Common myeloid progenitor, CD34-positive (primary cell): ENCODE measurements at places on chromosomes 7 and 10.

- no peak for DNase-seq
Observed at GRCh38 chr7:8913682-8914081, 480.3 kb downstream of the NXPH1 start.

- DNase-seq, result no peak
Observed at GRCh38 chr7:143960813-143961610, 6.4 kb downstream of the OR2F1 start.

GRCh38 chr7:142181211-142181610 lies 69.7 kb downstream of the MGAM2 start:
- no peak for DNase-seq

DNA sequence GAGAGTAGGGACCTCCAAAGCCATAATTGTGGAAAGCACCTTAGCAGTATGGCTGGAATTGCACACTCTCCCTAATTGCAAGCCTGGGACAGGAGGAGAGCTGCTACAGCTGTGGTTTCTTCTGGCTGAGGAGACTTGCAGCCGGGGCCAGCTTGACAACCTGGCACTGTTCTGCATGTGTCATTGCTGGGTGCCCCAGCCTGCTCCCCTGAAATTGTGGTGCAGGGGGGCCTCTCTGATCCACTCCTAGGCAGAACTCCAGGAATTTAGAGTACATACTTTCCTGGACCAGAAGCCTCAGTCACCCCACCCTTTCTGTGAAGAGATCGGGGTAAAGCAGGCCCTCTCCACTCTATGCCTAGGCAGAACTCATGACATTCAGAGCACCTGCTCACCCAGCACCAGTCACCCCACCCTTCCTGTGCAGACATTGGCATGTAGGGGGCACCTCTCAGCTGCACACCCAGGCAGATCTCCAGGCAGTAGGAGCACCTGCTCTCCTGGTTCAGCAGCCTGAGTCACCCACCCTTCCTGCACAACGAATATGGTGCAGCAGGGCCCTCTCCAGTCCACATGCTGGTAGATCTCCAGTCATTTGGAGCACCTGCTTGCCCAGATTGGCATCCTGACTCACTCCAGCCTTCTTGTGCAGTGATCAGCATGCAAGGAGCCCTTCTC lies 34.4 kb upstream of the DYNC1I1 start:
- no peak for DNase-seq

DNA sequence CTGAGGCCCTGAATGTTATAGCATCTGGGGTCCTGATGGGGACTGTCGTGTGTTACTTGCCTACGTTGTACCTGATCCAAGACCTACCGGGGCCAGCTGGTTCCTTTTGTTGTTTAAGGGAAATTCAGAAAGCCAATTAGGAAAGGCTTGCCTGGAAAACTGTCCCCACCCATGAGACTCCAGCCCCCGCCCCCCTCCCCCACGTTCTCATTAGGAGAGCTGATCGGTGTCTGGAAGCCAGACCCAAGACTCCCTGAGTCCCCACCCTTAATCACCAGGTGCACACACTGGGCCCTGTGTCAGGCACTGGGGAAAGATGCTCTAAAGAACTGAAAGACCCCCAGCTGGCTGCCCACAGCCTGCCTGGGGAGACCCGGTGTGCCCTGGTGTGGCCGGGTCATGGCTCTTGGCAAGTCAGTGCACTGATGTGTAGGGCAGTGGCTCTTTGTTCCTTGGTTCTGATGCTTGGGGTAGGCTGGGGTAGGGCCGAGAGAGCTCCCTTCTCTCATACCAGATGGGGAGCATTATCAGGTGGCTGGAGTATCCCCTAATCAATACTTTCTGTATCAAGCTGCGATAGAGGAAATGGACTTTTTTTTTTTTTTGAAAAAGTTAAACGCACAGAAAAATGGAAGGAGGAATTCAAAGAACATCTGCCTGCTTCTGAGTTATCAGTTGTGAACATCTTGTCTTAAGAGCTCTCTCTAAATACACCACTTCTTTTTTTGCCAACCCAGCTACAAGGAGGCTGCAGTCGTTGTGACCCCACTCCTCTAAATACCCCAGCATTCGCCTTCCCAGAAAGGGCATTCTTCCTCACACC lies 16.9 kb downstream of the TSPAN15 start:
- peak; percentile 73 for DNase-seq

DNA sequence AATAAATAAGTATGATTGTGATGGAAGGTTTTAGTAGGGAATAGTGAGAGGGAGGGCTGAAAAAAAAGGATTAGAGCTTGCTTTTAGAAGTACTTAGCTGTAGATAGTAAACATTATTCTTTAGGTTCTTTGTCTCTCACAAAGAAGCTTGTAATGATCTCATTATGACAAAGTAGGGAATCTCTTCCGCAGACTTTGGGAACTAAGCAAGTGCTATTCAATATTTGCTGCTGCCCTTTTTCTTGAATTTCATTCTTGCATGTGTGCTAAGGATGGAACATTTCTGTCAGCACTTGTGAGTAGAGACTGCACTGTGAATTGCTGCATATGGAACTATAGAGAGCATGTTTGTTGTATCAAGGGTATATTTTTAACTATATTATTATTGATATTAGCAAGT lies 173.4 kb downstream of the ST7 start:
- DNase-seq, result no peak

DNA sequence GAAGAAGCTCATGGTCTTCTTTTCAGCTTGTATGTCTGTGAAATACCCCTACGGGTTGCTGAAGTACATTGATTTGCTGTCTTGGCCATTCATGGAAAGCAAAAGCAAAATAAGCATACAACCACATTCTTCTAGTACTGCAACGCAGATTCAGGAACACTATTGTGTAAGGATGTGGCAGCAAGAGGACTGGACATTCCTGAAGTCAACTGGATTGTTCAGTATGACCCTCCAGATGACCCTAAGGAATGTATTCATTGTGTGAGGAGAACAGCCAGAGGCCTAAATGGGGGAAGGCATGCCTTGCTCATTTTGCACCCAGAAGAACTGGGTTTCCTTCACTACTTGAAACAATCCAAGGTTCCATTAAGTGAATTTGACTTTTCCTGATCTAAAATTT lies 133.4 kb upstream of the ANKRD1 start:
- no peak for DNase-seq

DNA sequence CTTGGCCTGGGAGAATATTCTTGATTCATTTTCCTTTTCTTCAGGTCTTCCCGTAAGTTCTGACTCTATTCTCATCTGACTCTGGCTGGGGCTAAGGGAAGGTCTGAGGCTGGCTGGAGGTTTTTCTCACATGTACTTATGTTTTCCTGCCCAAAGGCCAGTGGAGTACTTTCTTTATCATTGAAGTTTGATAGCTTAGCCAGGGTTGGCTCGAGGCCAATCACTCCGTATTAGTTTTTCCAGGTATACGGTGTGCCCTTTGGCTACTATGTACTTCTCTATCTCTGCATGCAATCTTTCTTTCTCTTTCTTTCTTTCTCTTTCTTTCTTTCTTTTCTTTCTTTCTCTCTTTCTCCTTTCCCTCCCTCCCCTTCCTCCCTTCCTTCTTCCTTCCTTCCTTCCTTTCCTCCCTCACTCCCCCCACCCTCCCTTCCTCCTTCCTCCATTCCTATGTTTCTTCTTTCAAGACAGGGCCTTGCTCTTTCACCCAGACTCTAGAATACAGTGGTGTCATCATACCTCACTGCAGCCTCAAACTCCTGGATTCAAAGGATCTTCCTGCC lies 26.8 kb upstream of the VKORC1L1 start:
- DNase-seq, result no peak

DNA sequence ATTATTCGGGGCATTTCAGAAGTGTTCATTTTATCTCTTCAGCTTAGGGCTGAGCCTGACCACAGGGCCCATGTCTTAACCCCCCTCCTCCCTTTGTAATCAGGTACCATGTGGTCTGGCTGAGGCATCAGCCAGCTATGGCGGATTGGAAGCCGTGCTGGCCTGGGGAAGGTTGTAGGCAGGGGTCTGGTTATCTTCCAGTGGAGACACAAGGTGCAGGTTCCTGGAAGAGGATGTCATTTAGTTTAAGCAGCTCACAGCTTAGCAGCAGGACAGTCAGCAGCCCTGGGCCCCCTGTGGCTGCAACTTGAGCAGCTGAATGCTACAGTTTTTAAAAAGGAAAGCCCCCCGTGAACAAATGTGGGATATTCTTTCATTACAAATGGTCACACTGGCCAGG lies 22.1 kb downstream of the BAG3 start:
- no peak for DNase-seq

GRCh38 chr10:111706331-111706730 lies 477.2 kb downstream of the GPAM start:
- DNase-seq, result no peak

GRCh38 chr10:100100651-100101184 lies 19.0 kb upstream of the CPN1 start:
- DNase-seq, result peak; percentile 20

DNA sequence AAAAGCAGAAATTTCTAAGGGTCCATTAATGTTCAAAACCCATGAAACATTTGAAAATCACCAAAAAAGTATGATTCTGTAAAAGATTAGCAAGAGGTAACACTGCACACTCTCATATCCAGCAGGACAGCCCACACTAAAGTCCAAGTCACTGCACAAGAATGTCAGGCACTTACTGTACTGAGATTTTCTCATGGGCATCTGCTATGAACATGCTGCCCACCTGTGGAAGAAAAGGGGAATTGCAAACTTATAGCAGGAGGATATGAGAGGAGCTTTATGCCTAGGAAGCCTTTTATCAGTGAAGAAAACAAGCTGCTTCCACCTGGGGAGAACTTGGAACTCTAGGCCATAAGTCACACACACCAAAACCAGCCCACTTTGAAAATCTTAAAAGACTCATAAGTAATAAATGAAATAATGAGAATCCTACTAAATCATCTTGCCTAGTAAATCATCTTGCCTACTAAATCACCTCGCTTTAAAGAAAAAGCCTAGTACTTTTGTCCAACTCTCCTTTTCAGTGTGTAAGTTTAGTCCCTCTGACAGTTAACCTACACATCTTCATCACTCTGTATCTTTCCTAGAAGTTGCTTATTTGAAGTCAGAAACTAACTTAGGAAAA lies 46.1 kb downstream of the ARMH3 start:
- DNase-seq, result peak; percentile 85

- no peak for DNase-seq
Observed at GRCh38 chr10:7706534-7707073, 3.5 kb downstream of the ITIH2 start.
